ENCODE measurements at places on chromosomes 5 and 9. TPM values are rescaled to one million over a fixed set of nuclear protein-coding genes. Genes with fewer than 3 reads are reported as not detected.

SLC25A46 gene
- 35.9 TPM for total RNA-seq

CD180 gene
- 1.7 TPM for total RNA-seq

DNA sequence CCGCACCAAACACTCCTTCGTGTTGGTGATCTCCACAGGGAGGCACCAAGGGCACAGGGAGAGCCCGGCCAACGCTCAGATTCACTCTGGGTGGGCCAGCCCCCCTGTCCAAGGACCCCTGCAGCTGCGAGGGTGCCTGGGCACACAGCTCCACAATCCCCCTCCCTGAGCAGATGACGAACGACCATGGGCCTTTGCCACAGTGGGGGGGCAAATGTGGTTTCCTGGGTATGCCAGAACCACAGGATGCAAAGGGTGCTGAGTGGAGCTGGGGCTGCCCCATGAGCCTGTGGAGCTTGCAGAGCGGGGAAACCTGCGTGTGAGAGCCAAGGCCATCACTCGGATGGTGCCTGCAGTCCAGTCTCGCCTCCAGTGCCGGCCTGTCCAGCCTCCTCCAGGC, 31.0 kb downstream of the LPCAT1 start:
- peaks cover 34% of the 10 kb centered on the region for H3K4me1 ChIP-seq
- H3K36me3 ChIP-seq = peaks cover 4% of the 10 kb centered on the region
- H3K27ac ChIP-seq = no peak overlapping the region
- no peak overlapping the region for H3K4me3 ChIP-seq
- DNase-seq = no peak
- no peaks in the 10 kb centered on the region for H3K27me3 ChIP-seq

DNA sequence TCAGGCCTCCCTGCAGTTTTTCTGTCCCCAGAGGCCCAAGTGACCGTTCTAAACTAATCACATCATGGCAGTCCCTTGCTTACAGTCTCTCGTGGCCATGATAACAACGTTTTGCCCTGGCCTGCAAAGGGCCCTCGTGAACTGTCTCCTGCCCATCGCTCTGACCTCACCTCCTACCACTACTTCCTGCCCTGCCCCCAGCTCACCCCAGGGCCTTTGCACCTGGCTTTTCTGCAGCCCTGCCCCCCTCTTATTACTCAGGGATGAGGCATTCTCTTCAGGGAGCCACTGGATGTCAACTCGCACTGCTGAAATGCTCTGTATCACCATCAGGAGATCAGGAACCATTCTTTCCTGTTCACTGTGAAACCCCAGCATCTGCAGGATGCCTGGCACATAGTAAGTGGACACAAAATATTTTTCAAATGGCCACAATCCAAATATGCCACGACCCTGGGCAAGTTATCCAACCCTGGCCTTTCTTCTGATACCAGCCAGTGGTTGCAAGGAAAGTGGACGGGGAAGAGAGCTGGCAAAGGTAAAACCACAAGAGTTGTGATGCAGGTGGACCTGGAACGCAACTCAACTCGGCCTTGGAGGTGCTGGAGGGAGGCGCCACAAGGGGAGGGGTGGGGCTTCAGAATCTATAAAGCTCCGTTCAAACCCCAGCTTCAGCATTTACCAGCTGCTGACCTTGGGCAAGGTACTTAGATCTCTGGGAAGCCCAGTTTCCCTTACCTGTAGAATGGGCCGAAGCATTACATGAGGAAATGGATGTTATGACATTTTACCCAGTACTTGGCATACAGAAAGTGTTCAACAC, 1.7 kb downstream of the SNCB start:
- H3K4me3 ChIP-seq = no peak overlapping the region
- peaks cover 21% of the 10 kb centered on the region for H3K27me3 ChIP-seq
- DNase-seq = no peak
- no peaks in the 10 kb centered on the region for H3K36me3 ChIP-seq
- no peak overlapping the region for H3K27ac ChIP-seq

- DNase-seq = no peak
- H3K4me3 ChIP-seq = no peak overlapping the region
- no peaks in the 10 kb centered on the region for H3K36me3 ChIP-seq
- peaks cover 3% of the 10 kb centered on the region for H3K4me1 ChIP-seq
Observed at GRCh38 chr9:89234205-89235067, 55.8 kb upstream of the SHC3 start.

DNA sequence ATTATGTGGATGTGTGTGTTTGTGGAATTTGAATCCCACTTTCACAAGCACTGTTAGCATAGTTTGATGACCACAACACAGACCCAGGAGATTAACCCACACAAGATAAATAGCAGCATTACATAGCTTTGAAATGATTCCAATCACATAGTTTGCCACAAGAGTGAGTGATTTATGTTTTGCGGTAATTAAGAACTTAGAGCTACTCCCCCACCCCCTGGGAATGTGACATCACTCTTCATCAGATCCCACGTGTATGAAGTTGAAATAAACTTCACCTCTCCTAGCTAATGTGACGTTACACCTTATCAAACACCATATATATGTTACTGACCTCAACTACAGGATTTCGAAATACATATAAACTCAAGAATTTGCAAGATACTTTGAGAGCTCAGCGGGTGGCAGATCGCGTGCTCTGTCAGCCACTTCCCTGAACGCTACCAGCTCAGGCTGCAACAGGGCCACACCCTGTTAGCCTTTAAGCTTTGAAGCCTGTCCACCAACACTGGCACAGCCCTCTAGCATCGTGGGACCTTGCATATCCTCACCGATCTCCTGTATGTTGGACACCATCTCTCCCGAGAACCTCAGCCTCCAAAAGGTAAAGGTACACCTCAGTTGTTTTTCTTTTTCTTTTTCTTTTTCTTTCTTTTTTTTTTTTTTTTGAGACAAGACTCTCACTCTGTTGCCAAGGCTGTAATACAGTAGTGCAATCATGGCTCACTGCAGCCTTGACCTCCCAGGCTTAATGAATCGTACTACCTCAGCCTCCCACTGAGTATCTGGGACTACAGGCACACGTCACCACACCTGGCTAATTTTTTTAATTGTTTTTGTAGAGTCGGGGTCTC, 1.7 kb upstream of the AGTPBP1 start:
- no peak overlapping the region for H3K4me3 ChIP-seq
- H3K4me1 ChIP-seq = no peaks in the 10 kb centered on the region
- no peaks in the 10 kb centered on the region for H3K27me3 ChIP-seq
- no peaks in the 10 kb centered on the region for H3K36me3 ChIP-seq
- no peak overlapping the region for H3K27ac ChIP-seq

DNA sequence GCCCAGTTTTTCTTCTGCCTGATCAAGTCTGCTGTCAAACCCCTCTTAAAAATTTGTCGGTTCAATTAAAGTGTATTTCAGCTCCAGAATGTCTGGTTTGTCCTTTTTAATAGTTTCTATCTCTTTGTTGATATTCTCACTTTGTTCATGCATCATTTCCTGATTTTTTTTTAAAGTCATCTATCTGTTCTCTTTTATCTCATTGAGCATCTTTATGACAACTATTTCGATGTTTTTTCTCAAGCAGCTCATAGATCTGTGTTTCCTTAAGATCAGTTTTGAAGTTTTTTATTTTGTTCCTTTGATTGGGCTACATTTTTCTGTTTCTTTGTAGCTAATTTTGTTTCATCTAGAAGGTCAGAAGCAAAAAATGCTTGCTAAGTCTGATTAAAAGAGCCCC, 53.7 kb downstream of the FGD3 start:
- DNase-seq = peak; percentile 60
- H3K36me3 ChIP-seq = peaks cover 44% of the 10 kb centered on the region
- H3K27ac ChIP-seq = peak overlapping the region; percentile 56
- no peaks in the 10 kb centered on the region for H3K27me3 ChIP-seq
- H3K4me3 ChIP-seq = no peak overlapping the region

GRCh38 chr5:172482156-172483020, 28.1 kb upstream of the SH3PXD2B start:
- no peak overlapping the region for H3K27ac ChIP-seq
- no peaks in the 10 kb centered on the region for H3K4me1 ChIP-seq
- DNase-seq = no peak
- no peak overlapping the region for H3K4me3 ChIP-seq
- no peaks in the 10 kb centered on the region for H3K36me3 ChIP-seq

DNA sequence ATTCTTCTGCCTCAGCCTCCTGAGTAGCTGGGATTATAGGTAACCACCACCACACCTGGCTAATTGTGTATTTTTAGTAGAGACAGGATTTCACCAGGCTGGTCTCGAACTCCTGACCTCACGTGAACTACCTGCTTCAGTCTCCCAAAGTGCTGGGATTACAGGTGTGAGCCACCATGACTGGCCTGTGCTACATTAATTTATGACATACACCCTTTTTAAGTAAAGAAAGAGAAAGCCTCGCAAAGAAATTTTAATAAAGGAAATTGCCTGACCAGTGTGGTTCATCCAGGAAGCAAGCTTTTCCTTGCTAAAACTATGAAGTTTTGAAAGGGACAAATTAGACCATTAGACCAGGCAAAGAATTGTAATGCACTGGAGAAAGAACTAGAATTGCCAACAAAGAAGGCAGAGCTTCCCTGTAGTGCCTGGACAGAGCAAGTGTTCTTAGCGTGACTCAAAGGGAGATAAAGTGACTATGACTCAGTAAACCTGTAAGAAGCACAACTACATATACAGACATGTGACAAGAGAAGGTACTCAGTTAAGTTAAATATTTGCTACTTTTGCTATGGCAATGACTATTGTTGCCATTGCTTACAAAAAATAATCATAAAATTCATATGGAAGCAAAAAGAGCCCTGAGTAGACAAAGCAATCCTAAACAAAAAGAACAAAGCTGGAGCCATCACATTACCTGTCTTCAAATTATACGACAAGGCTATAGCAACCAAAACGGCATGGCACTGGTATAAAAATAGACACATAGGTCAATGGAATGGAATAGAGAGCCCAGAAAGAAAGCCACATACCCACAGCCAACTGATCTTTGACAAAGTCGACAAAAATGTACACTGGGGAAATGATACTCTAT, 54.6 kb downstream of the FYB1 start:
- no peak for DNase-seq
- no peaks in the 10 kb centered on the region for H3K27me3 ChIP-seq
- peak overlapping the region; percentile 12 for H3K4me3 ChIP-seq
- peaks cover 73% of the 10 kb centered on the region for H3K4me1 ChIP-seq
